NCI-H1436 (cell line): ENCODE measurements at places on chromosomes 7 and 10.

GRCh38 chr7:133859231-133859630, 267.9 kb upstream of the LRGUK start:
- no peak for DNase-seq

DNA sequence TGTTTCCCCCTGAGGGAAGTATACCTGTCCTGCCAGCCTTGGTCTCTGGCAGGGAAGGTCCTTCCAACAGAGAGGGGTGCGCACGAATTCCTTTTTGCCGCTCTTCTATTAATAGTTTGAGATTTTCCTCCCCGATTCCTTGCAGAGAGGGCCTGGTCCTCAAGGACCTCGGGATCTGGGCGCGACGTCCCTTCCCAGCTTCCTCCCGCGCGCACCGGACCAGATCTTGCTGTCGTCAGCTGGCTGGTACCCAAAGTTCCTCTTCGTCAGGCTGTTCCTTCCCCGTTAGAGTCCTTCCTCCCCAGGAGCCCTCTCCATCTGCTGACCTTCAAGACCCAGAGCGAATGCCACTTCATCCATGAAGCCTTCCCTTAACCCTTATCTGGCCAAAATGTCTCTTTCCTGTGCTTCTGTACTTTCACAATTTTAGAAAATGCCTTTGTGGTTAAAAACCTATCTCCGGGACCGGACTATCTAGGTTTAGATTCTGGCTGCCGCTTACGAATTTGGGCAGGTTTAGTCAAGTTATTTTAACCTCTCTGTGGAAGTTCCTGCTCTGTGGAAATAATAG, 851 bp upstream of the GOT1 start:
- no peak for DNase-seq

- no peak for DNase-seq
These were observed 8.3 kb upstream of the PPP1R35 start for GRCh38 chr7:100444311-100445278.

- no peak for DNase-seq
These were observed 720.9 kb downstream of the PARD3 start for GRCh38 chr10:34094146-34094696.

- DNase-seq, result no peak
These were observed 6.0 kb upstream of the GATA3 start for GRCh38 chr10:8048281-8049008.

DNA sequence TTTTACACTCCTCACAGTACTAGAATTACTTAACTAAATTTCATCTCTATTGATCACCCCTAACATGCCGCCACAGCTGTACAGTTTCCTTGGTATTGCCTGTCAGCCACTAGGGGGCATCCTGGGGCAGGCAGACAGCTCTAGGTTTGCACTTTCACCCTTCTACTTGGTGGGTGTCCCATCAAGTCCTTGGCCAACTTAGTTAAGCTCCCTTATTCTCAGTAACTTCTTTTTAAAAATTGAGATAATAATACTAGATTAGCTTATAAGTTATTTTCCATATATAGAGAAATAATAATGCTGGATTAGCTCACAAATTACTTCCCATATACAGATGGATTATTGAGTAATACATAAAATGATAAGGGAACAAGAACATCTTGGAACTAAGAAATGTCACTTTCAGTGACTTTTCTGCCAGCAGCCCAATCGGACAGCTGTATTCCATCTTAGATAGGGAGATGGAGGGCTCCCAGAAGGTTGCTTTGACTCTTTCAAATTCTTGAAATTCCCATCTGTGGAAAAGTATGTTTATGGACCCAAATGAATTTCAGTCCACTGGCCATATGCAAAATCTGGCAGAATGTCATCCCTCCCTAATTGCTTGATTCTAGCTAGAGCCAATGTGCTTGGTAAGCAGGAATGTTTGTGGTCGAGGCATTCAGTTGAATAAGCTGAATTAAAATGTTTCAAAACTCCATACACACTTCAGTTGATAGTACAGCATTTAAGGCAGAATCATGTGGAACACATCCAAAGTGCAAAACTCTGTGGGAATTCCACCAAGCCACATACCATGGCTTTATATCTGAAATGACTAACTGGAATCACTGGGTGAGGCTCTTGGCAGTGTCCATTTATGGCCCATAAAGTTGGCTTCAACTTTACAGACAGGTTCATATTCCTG, 309.7 kb downstream of the CSTF2T start:
- DNase-seq, result no peak

DNA sequence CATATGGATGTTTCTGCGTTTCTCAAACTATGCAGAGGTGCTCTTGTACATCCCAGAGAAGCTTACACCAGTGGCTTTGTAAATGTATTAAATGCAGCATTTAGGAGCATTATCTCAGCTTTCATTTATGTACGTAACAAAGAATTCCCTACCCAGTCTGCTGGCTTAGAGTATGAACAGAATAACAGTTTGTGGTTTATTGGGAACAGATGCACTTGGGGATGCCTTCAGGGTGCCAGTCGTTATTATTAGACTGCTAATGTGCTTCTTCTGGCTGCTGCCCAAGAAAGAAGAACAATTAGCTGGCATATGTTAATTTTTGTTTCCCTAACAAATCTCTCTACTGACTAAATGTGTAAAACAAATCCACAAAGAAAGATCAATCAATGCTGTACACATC, 241.9 kb downstream of the FOXP2 start:
- no peak for DNase-seq

- no peak for DNase-seq
These were observed 256.2 kb upstream of the NFE2L3 start for GRCh38 chr7:25895792-25896171.

DNA sequence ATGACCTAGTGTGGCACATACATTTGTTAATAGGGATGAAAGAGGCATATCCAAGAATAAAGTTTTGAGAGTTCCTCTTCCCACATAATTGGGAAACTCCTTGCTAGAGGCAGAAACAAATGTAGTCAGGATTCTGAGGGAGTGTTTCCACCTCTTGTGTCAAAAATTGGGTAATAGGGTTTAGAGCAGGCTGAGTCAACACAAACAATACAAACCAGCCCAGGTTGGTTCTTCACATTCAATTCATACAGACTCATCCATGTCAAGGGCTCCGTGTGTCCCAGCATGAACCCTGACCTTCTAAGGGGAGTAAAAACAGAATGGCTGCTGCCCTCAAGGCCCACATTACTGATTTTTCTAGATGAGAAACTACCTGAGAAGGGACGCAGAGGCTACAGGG, 75.3 kb downstream of the GLI3 start:
- no peak for DNase-seq

DNA sequence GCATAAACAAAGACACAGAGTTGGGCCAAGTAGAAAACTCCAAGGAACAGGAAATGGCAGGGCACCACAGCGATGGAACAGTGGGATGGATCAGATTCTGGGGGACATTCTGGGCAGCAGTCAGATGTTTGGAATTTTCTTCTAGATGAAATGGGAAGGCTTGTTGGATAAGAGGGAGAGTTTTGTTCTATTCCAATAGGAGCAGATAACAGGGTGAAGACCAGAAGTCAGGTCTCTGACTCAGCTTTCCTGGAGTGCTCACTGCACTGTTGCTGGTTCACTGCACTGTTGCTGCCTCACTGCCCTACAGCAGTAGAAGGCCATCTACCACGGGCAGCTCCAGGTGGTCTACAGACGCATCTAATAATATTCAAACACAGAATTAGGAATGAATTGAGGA, 135.6 kb downstream of the ATE1 start:
- DNase-seq, result no peak

GRCh38 chr7:80841423-80841955, 77.4 kb downstream of the SEMA3C start:
- no peak for DNase-seq

DNA sequence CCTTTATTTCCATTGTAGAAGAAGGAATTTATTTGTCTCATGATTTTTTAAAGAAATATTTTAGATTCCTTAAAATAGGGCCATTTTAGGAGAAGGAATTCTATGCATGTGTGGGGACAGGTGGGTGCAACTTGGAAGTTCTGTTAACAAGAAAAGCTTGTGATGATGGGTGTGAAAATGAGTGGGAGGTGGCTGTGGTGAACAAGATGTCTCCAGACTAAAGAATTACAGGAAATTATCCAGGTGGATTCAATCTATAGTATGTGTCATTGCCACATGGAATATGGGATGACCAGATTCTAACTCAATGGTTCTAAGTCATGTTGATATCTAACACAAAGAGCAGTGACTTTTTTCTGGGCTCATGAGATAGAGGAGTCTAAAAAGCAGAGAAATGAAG, 229.6 kb upstream of the IGFBP3 start:
- no peak for DNase-seq

- DNase-seq, result no peak
These were observed 3.5 kb downstream of the ASB13 start for GRCh38 chr10:5662708-5663579.

GRCh38 chr10:115402699-115403098, 309.5 kb downstream of the ATRNL1 start:
- no peak for DNase-seq

GRCh38 chr10:35335133-35336083, 901 bp upstream of the CCNY start:
- DNase-seq, result no peak

- no peak for DNase-seq
These were observed 4.8 kb upstream of the TRDMT1 start for GRCh38 chr10:17206210-17206709.

GRCh38 chr7:127791446-127792189, 139.6 kb downstream of the SND1 start:
- no peak for DNase-seq

DNA sequence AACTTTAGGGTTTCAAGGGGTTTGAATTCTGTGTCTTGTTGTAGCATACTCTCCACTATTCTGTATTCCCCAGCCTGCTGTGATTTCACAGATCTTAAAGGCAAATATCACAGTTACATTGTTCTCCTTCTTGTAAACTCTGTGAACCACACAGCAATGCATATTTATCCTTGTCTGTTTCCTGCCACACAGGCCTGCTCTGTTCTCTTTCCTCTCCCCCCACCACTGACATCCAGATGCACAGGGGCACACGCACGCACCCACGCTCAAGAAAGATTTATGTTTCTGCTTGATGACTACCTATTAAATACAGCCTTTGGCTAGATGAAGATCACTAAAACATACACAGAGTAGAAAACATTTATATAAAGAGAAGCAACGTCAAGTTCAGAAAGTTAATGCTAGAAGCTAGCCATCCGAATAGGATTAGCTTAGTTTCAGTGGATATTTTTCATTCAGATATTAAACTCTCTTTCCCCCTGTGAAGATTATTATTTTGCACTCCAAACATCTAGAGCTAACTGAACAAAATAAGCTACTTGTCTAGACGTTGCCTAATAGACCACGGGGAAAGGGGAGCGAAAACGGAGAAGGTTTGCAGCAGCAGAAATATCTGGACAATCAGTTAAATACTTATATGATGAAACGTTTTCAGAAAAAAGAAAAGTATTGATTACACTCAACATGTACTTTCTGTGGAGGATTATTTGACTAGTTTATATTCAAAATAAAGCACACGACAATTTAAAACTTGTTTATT, 193.1 kb upstream of the SEMA3C start:
- no peak for DNase-seq

DNA sequence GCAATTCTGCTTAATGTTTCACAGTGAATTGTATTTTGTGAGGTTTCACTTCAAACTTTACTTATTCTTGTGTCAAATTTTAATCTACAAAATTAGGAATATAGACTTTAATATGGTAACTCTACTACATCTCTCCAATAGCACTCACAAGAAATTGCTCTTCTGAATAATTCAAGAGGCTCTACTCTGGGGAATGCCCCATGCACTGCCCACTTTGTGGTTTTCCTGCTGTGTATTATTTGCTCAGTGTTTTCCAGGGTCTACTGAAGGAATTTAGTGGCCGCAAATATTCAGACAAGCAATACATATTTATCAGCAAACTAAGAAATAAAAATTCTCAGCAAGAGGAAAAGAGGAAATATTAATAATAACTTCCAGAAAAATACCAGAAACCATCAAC, 611.4 kb downstream of the TNS3 start:
- DNase-seq, result no peak

GRCh38 chr7:152986376-152986775, 226.8 kb downstream of the ACTR3B start:
- DNase-seq, result no peak

GRCh38 chr10:5195727-5196374, 786 bp upstream of the AKR1C4 start:
- no peak for DNase-seq

GRCh38 chr7:19392246-19392645, 247.0 kb upstream of the FERD3L start:
- DNase-seq, result no peak

GRCh38 chr10:110083884-110084283, 76.1 kb downstream of the ADD3 start:
- DNase-seq, result peak; percentile 31

- no peak for DNase-seq
These were observed 245.2 kb downstream of the KLF6 start for GRCh38 chr10:3539696-3540383.

DNA sequence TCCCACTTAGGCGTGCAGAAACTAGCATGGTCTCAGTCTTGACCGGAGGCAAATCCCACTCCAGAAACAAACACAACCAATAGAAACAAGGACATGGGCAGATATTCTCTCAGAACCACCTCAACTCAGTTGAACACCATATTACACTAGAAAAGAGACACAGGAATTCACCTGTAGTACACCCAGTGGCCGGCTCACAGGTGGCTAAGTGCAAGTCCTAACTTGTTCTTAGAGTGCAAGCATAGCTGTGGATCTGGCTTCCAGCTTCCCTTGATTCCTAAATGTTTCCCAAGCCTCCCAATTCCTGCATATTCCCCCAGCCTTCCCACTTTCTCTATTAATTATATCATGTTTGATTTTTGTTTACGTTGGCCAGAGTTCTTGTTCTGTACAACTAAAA, 164.4 kb downstream of the TPK1 start:
- DNase-seq, result no peak

DNA sequence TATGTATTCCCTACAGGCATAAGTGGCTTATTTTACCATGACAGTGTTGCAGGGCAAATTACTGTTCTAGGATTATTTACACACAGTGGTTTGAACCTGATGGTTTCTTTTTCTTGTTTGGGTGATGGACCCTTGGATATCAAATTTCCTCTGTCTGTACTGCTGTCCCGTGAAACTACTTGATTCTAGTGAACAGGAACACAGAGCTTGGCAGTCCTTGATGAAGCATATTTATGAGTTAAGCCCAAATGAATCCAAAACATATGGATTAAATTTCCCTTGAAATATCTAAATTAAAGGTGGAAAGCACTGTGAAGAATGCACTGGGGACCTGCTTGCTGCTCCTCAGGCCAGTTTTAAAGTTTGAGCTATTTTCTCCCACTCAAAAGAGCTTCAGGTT, 635.3 kb downstream of the INHBA start:
- no peak for DNase-seq

- no peak for DNase-seq
These were observed 38.3 kb upstream of the SFMBT2 start for GRCh38 chr10:7449063-7449695.

GRCh38 chr10:97774811-97775294, 3.1 kb upstream of the SFRP5 start:
- no peak for DNase-seq
